NCI-H2029 treated with DMSO at 0.1 percent for 48 hours (cell line): ENCODE measurements at places on chromosomes 1 and 21.

DNA sequence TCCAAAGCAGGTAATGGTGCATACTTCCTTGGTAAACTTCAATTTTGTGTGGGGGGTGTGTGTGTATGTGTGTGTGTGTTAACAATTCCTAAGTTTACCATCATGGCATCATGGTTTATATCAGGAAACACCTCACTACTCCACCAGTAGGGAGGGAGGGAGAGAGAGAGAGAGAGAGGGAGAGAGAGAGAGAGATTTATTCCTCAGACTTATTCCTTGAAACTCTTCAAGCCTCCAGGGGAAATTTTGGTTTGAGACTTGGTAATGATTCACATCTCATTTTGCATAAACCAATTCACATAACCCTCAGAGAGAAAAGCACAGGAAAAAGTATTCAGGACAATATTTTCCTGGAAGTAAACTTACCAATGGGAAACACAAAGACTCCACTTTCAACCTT, 115.0 kb downstream of the TTLL7 start:
- DNase-seq, result no peak

DNA sequence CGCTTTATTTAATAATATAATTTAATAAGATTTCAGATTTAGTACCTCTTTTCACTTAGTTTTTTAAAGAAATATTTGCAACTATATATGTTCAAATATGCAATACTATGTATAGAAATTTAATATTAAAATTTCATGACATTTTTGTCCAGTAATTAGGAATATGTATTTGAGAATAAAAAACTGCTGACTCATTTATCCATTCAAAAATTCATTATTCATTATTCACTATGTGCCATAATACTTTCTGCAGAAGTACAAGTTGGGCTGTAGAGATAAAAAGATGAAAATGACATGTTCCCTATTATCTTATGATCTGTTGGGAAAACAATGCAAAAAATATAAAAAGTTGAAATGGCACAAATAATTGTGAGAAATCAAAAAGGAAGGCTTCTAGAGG, 3.4 kb upstream of the C1orf53 start:
- no peak for DNase-seq

DNA sequence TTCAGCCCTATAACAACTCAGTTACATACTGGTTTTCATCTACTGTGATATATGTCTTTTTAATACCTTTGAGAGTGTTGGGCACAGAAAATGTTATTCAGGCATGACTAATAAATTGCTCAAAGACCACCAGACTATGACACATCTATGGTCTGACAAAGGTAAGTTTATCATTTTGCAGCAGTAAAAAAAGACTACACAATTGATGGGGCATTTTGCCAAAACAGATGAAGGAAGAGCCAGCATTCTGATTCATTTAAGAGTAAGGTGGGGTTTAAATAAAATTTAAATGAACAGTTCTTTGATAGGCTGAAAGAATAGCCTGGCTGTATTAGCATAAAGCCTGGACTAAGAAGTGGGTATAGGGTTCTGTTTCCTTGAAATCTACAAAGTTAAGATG, 8.8 kb upstream of the RNPC3 start:
- no peak for DNase-seq

DNA sequence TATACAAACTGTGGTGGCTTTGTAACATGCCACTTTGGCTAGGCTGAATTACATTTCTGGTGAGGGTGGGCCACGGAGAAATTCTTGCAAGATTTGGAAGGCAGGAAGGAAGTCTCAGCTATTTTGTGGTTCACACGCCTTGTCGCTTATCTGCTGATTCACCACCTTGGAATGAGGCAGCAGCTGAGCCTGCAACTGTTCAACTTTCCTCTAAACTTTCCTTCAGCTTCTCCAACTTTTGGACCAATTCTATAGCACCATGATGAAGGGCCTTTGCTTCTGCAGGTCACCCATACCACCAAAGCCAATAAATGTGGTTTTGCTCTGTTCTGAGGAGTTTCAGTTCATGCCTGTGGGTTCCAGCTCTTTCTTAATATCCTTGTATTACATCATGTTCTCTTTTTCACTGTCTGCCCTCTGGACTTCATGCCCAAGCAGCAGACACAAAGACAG, 337.6 kb upstream of the SNX7 start:
- DNase-seq, result no peak

- DNase-seq, result no peak
Measured at GRCh38 chr1:101198842-101199636, 37.8 kb upstream of the S1PR1 start.

DNA sequence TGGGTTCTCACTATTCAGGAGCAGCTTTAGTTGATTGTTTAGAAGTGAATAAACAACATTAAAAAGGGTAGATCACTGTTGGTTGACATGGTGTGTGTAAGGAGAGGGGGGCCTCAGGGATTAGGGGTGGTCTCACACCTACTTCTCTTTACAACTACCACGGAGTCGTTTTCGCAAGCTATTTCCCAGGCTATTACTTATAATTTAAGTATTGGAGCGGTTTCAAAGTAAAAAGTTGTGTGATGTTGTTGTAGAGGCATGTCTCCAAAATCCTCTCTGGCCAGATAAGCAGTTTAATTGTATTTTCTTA, 1.3 kb downstream of the GPSM2 start:
- no peak for DNase-seq

- DNase-seq, result no peak
Measured at GRCh38 chr1:8678673-8679394, 138.6 kb downstream of the RERE start.

DNA sequence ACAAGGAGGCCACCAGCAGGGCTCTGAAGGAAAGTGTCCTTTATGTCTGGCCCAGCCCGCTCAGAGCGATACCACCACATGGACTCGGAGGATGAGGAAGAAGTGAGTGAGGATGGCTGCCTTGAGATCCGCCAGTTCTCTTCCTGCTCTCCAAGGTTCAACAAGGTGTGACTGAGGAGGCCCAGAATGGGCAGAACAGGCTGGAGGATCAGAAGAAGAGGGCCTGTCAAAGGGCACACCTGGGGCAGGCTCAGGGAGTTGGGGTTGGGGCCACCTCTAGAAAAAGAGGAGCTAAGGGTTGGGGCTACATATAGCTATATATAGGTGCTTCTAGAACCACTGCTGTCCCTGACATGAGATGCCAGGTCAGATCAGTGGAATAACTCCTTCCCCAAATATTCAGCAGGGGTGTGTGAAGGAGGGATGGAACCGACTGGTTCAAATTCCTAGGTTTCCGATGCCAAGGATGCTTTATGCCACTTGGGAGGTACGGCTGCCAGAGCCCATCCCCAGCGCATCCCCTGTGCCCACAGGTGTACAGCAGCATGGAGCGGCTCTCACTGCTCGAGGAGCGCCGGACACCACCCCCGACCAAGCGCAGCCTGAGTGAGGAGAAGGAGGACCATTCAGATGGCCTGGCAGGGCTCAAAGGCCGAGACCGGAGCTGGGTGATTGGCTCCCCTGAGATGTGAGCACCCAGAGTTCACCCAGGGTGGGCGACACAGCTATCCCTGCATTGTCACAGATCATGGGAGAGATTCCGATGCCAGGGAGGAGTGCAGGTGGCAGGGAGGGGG, 102.2 kb downstream of the PIK3R3 start:
- no peak for DNase-seq

GRCh38 chr1:107964336-107965109, 457 bp downstream of the VAV3 start:
- no peak for DNase-seq

DNA sequence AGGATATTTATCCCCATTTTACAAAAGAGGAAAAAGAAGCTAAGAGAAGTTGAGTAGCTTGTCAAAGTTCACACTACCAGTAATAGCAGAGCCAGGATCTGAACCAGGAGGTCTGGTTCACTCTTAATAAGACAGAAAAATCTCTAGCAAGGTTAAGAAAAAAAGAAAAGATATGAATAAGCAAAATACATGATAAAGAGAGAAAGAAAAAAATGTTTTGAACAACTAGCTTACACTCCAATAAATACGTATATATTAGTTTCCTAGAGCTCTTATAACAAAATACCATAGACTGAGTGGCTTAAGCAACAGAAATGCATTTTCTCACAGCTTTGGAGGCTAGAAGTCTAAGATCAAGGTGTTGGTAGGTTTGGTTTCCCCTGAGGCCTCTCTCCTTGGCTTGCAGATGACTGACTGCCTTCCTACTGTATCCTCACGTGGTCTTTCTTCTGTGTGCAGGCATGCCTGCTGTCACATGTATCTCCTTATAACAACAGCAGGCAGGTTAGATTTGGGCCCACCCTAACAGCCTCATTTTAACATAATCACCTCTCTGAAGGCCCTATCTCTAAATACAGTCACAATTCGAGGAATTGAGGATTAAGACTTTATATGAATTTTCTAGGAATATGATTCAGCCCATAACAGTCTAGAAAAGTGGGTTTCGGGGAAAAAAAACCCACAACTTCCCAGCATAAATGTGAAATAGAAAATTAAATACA, 60.4 kb downstream of the LEPR start:
- DNase-seq, result no peak

GRCh38 chr21:44511219-44511937, 28.6 kb downstream of the KRTAP10-1 start:
- DNase-seq, result no peak

- peak; percentile 11 for DNase-seq
Measured at GRCh38 chr1:11730429-11730891, 5.5 kb upstream of the AGTRAP start.

GRCh38 chr1:146031476-146031875, 9.9 kb upstream of the HJV start:
- no peak for DNase-seq

DNA sequence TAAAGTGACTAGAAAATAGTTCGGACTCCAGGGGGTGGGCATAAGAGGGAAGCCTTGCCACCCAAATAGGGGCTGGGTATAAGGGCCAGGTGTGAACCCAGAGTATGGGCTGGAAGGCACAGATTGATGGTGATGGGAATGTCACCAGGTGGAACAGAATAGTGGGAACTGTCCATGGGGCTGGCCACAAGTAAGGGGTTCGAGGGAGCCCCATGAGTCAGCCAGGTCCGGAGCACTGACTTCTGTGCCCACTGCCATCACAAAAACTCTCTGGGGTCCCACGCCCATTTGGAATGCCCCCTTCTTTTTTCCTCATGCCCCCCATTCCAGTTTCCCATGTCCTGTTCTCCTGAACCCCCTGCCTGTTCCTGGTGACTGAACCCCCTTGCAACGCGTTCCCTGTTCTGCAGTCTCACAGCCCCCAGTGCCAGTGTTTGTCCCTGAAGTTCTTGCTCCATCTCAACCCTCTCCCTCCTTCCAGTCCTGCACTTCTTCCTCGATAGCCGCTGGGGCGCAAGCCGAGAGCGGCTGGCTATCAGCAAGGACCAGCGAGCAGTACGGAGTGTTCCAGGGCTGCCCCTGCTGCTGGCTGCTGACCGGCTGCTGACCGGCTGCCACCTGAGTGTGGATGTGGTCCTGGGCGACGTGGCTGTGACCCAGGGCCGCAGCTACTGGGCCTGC, 7.9 kb downstream of the TRIM46 start:
- no peak for DNase-seq

DNA sequence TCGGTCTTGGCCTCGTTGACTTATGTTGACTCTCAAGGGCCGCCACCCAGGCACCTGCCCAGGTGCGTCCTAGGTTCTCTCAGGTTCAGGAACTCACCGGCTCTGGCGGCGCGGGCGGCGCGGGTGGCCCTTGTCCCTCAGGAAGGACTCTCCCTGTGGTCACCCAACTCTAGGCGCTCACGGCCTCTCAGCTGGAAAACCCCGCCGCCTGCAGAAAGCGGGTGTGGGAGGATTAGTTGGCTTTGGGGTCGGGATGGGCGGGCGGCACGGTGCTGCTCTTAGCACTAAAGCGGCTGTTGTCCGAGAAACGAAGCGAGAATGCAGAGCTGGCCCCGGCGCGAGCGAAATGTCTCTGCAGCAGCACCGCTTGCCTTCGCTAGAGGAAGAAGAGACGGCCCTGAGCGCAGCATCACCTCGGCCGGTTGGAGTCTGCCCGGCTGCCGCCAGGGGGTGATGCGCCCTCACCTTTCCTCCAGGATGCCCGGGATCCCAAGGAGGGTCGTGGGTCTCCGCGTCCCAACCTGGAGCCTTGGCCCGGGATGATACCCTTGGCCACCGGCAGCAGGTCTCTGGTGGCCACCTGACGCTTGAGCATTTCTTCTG, 8.1 kb upstream of the TADA1 start:
- peak; percentile 5 for DNase-seq

GRCh38 chr21:38272215-38272614, 15.4 kb downstream of the KCNJ15 start:
- DNase-seq, result no peak

GRCh38 chr1:19979494-19979977, at the start of gene PLA2G2A:
Gene PLA2G2A, minus strand, starts transcription at chr1:19979618. Its CDS starts 845 bp downstream, at chr1:19978773.
- no peak for DNase-seq

DNA sequence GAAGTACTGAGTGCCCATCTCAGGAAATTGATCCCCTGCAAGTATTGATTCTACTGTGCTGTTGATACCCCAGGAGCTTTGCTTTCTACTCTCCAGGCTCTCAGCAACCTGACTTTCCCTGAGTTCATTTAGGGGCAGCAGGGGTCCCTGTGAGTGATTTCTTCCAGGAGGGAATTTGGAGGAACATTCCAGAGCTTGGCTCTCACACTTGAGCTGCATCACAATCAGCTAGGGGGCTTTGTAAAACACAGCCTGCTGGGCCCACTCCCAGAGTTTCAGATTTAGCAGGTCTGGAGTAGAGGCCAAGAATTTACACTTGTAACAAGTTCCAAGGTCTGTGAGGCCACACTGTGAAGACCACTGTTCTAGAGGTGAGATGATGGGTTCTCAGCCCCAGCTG, 16.1 kb upstream of the ACTL8 start:
- DNase-seq, result no peak

DNA sequence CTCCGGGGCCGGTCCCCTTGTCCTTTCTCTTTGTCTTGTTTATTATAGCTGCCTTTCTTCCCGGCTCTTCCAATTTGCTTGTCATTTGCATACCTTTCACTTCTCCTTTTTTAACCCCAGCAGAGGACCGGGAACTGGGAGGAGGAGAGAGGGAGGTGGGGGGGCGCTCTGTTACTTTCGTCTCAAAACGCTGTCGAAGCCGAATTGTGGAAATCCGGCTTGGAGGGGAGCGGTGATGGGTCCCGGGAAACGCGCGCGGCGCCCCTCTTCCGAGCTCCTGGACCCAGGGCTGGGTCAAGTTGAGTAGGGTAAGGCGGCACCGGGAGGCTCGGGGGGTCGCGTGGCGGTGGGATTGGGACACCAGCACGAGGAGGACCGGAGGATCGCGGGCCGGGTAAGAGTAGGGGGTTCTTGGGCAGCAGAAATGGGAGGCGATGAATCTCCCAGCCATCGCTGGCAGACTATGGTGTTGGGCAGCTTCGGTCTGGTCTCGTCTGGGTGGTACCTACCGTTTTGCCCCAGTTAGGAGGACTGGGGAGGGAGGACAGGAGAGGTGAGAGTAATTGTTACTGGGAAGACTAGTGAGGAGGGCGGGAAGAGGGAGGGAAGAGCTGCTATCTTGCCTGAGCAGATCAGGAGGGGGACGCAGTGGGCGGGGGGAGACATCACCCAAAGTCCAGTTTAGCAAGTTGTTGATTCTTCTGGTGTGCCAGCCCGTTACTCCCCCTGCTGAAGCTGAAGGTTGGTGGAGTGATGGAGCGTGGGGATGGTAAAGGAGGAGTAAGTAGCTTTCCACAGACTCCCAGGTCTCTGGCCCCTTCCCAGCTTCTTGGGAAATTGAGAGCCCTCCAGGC, 1.5 kb downstream of the PROX1 start:
- peak; percentile 67 for DNase-seq

DNA sequence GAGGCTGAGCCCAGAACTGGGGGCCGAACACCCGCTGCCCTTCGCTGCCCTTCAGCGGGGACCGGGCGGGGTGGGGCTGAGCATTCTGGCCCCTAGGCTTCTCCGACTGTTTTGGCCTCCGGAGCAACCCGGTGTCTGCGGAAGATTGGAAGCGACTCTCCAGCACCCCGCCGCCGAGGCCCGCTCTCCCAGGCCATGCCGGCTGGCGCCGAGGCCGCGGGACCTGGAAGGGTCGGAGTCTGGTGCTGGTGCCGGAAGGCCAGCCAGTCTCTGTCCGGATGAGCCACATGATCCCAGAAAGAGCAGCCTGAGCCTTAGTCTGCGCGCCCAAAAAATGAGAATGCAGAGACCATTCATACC, 272.0 kb downstream of the FOXD2 start:
- no peak for DNase-seq
